ENCODE measurements at places on chromosomes 11 and 22.

GRCh38 chr11:111417011-111417765 lies 38.1 kb upstream of the POU2AF1 start:
- DNase-seq, result no peak

DNA sequence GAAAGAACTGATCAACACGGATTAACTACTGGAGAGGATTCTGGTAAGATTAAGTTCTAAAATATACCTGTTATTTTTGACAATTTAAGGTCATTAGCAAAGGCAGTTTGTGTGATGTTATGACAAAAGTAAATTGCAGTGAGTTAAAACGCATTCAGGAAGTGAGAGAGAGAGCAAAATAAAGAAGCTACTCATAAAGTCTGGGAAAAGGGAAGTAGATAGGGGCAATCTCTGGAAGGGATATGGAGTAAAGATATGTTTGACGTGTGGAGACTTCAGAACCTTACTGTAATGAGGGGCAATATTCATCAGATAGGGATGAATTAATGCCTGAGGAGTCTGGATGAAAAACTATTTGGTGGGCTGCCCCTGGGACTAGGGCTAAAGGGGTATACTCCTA lies 16.8 kb downstream of the OR56B4 start:
- DNase-seq, result no peak

GRCh38 chr11:99449345-99449744 lies 428.6 kb downstream of the CNTN5 start:
- no peak for DNase-seq

DNA sequence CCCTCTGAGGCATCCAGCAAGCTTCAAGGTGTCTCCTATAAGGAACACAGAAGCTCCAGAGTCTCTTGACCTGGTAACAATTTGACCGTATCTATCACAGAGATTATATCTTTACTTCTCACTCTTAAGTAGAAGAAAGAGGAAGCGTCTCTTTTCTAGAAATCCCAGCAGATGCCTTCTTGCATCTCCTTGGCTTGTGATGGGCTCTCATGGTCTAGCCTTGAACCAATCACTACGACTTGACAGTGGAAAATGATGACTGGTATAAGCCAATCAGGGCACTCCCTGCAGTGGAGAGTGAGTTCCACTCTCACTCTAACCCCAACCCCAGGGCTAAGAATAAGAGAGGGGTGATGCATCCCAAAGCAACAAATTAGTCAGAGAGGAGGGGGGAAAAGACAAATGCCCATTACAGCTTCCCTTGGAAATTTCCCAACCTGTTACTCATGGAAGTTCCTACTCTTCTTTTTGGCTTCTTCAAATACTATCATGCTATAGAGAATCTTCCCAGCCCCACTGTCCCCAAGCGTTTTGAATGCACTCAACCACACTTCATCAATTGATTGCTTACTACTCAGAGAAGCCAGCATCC lies 293.5 kb downstream of the MN1 start:
- DNase-seq, result no peak

DNA sequence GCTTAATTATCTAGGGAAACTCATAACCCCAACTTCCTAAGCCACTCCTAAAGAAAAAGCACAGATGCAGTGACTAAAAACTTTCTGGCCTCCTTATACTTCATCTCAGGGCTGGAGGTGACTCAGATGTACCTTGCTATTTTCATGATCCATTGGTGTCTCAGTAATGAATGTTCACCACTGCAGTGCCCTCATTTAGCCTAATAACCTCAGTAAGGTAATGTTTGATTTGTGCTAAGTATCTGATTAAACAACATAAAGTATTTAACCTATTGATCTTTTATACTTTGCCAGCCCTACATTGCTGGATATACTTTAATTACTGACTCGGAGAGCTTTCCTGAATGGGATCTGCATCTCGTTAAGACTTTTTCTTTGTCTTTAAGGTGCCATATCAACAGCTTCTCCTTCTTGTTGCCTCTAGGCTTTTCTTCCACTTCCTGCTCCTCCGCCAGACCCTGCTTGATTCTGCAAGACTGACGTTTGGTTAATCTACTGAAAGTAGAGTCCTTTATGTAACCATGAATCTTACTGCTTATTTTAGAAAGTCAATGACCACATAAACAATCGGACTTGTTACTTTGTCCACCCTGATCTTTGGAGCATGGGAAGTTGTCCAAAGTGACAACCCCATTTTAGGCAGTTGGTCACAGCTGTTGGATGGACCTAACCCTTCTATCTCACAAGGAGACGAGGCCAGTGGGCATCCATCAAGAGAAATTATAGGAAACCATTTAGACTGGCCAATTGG lies 303.0 kb downstream of the ST3GAL4 start:
- no peak for DNase-seq

- peak; percentile 18 for DNase-seq
These were observed 475 bp downstream of the PITPNB start for GRCh38 chr22:27918341-27919221.

DNA sequence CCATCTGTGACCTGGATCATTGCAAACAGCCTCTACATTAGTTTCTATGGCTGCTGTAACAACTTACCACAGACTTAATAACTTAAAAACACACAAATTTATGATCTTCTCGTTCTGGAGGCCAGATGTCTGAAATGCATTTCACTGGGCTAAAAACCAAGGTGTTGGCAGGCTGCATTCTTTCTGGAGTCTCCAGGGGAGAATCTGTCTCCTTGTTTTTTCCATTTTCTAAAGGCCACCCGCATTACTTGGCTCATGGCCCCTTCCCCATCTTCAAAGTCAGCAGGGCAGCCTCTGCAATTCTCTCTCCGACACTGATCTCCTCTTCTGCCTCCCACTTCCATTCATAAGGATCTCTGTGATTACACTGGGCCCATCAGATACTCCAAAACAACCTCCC lies 11.6 kb downstream of the SCGB1A1 start:
- DNase-seq, result no peak

DNA sequence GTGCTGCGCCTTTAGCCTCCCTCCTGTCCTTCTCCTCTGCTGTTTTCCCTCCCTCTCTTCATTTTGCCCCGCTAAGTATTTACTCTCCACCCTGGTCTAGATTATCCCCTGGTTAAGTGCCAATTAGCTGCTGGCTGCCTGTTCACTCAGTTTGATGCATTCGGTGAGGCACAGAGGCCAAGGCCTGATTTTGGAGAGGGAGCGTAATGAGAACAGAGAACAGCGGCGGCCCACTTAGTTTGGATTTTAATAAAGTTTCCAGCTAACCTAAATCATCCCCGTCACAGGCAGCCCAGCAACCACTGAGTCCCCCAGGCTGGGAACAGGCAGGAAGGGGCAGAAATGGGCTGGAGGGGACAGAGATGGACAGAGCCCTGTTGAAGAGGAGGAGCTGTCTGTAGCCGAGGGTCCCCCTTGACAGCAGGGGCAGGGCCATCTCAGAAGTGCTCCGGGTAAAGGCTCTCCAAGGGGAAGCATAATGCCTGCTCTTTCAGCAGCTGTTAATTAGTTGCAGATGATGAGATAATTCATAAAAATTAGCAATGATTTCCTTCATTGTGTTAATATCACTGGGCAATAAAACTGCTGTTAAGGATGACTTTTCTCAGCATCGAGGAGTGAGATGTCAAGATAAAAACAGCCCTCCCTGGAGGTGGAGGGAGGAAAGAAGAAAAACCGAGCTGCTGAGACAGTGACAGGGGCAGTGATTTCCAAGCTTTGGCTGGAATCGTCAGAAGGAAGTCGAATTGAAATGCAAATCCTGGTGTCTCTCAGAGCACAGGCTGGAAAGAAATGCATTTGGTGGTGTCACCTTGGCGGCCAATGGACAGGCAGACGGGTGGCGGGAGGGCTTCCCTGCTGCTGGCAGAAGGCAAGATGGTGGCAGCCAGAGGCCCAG lies 170.1 kb downstream of the GRIK4 start:
- DNase-seq, result no peak

DNA sequence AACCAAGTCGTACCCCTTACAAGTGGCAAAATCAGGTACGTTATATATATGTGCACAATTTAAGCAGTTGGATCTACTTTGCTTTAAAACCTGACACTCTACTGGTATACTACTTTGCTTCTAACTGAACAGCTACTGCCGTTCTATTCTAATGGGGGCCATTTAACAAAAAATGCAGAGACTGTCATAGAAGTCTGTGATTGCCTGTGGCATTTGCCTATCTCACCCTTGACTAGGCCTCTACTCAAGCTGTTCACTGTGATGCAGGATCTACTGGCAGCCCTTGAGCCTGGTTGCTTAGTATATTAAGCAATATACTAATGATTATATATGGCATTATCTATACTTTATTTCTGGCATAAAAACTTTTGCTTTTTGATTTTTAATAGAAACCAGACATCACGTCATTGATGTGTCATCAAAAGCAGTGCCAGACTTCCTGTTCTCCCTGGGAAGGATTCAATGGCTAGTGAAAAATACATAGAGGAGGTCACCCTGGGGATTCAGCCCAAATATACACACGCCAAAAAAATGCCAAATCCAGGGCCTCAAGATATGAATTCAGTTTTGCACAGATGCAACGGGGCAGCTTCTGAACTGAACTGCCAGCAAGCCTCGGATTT lies 40.0 kb upstream of the FIBIN start:
- DNase-seq, result no peak

- DNase-seq, result no peak
These were observed 133.0 kb downstream of the BRD1 start for GRCh38 chr22:49694462-49695260.

DNA sequence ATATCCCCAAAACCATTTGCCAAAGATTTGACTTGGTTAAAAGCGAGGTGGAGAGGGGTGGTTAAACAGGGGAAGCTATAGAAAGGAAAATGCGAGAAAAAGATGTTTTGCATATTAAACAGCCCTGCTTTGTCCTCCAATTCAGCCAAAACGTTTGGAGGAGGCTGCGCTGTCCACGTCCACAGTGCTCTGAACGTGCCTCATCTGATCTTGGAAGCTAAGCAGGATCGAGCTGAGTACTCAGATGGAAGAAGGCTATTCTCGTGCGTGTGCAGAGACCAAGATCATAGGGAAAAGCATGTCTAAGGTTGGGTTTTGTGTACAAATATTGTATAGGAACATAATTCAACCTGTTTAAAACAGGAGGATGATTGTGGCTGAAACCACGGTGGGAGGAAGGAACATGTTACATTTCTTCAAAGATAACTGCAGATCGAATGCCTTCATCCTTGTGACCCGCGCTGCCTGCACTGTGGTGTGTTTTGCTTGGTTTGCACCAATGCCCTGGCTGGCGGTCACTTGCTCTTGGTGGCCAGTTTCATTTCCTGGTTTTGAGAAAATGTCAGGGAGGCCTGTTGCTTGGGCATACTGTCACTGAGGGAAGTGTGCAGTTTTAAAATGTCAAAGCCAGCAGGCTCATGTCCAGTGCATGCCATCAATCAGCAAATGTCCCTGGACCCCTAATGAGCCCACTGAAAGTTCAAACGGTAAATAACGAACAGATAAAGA lies 40.4 kb downstream of the FLI1 start:
- no peak for DNase-seq

DNA sequence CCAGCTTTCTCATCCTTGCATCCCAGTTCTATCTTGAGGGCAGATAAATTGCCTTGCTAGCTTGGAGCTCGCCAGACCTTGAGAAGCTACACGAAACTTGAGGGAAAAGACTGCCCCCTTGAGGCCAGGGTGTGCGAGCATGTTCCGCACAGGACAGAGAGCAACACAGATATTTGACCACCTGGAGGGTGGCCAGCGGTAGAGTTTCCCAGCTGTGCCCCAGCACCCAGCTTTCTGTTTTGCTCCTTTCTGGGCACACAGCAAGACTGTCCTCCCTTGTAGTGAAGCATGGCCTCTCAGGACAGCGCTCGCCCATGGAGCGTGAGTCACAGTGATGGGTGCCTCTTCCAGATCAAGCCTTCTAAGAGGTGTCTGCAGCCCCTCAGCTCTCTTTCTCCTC lies 23.5 kb downstream of the SPATA19 start:
- DNase-seq, result no peak

GRCh38 chr11:68750195-68751003 lies 921 bp downstream of the TESMIN start:
- no peak for DNase-seq

- peak; percentile 5 for DNase-seq
These were observed 2.0 kb downstream of the KCNJ11 start for GRCh38 chr11:17386331-17387084.

DNA sequence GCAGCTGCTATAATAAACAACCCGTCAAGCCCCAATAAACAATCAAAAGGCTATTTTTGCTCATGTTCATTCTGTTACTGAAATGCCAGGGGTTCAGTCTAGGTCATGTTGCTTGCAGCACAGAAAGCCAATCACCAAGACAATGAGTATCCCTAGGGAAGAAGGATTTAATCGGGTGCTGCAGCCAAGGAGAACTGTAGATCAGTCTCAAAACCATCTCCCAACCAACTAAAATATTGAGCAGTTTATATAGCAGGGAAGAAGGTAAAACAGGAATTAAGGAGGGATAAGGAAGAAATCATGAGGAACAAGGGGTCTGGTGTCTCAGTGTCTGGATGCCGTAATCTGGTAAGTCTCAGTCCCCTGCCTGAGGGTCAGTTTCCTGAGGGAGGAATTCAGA lies 169.5 kb downstream of the BLID start:
- DNase-seq, result no peak

GRCh38 chr11:120153221-120153620 lies 15.3 kb upstream of the TRIM29 start:
- DNase-seq, result no peak

GRCh38 chr22:33798401-33798800 lies 121.9 kb downstream of the LARGE1 start:
- no peak for DNase-seq

DNA sequence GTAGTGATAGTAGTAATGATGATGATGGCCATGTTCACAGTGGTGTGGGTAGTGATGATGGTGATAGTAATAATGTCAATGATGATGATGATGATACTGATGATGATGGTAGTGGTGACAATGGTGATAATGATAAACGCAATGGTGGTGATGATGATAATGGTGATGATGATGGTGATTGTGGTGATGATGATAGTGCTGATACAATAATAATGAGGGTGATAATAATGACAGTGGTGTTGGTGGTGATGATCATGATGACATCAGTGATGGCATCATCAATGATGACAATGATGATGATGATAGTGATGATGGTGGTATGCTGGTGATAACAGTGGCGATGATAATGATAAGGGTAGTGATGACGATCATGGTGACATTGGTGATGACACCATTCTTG lies 92.3 kb downstream of the MPPED1 start:
- no peak for DNase-seq

DNA sequence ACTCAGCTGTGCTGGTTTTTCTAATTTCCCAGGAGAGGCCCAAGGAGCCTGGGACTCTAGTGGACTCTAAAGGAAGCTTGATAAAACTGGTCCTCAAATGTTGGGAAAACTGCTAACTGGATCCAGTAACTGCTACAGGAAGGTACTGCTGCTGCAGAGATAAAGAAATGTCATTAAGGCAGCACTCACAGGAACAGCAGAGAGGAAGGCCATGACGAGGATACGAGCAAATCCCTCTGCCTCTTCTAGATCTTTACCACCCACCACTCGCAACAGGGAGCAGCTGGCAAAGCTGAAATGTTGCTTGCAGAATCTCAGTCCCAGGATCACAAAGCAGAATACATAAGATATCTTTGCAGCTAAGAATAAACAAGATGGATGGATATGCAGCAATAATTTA lies 23.5 kb downstream of the TTC28 start:
- no peak for DNase-seq

- DNase-seq, result no peak
These were observed 35.7 kb upstream of the PTPRJ start for GRCh38 chr11:47944632-47945031.
